ENCODE measurements at places on chromosomes 6 and 20.

DNA sequence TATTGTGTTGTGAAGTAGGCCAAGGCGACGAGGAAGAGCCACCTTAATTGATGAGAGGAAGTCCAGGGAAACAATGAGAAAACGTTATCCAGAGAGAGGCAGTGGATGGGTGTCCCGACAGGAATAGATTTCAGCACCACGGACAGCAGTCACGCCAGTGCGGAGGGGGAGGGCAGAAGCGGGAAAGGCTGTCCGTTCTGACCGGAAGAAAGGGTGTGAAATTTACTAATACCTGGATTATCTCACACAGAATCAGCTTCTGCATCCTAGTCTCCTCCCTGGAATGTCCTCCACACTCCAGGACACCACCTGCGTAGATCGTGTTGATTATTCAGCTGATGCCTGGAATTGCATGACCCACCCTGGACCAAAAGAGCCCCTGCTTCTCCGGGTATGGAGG lies 7.4 kb upstream of the BPIFA3 start:
- DNase-seq = peak; percentile 95

DNA sequence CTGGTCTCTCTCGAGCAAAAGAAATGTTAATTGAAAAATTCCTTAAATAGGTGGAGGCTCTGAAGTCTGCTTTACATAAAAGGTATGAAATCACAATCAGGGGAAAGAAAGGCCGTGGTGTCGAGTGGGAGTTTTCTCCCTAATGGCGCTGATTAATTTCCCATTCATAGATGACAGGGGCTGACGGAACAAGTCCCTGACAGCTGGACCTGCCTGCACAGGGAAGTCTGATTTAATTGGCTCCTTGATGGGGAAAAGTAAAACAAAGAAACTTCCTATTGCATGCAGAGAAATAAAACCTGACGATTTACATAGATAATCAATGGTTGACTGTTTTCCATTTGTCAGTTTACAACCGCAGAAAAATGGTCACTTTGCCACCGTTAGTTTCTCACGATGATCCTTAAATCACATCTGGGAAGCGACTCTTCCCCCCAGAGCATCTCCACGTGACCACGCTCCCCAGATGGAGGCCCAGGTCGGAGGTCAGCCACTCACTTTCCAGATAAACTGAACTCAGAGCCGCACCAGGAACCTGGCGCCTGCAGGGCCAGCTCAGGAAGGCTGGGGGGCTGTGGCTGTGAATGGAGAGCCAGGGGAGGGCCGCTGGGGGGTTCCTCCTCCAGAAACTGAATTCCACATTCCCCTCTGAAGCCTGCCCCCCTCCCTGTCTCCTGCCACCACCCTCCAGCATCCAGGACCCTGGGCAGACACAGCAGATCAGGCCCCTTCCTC lies 55.3 kb downstream of the DLL1 start:
- DNase-seq = no peak

- no peak for DNase-seq
Measured at GRCh38 chr20:3172126-3172932, 1.0 kb downstream of the LZTS3 start.

DNA sequence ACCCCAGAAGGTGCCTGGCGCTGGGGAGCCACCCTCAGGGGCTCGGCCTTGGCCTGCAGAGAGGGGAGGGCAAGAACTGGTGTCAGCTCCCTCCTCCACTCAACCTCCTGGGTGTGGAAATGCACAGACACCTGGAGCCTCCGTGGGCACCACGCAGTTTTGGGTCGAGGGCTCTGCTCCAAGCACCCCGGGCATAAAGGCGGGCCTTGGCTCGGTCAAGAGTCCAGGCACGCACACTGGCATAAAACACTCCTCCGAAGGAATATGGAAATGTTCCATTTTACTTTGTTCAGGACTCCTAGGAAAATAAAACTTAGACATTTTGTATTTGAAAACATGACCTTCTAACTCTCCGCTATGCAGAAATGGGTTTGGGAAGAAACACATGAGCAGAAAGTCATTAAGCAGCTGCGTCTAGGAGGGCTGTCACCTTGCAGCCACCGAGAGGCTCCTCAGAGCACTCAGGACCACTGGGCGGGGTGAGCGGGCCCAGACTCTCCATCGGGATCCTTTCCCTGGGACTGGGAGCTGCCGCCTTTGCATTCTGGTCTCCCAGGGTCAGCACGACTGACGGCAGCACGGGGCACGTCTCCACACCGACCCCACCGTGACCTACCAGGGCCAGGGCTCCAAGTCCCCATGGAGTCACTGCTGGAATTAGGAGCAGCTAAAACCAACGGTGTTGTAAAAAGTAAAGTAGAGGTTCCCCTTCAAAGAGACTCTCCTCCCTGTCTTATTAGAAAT lies 46.0 kb upstream of the DACT2 start:
- no peak for DNase-seq

DNA sequence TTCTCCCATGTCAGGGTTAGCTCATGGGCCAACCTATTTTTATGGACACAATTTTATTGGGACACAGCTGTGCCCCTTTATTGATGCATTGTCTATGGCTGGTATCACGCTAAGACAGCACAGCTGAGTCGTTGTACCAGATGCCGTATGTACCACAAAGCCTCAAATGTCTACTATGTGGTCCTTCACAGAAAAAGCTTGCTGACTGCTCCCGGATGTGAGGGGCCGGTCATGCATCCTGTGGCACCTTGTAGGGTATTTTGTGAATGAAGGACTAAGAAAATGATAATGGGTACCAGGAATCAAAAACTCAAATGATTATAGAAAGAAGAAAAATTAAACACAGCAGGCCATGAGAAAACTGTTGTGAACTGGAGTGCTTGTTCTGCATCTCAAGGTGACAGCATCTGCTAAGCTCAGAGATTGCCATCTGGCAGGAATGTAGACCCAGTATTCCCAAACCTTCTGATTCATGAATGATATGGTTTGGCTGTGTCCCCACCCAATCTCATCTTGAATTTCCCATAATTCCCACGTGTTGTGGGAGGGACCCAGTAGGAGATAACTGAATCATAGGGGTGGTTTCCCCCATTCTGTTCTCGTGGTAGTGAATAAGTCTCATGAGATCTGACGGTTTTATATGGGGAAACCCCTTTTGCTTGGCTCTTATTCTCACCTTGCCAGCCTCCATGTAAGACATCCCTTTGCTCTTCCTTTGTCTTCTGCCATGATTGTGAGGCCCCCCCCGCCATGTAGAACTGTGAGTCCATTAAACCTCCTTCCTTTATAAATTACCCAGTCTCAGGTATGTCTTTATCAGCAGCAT lies 248.5 kb downstream of the TSHZ2 start:
- DNase-seq = no peak

GRCh38 chr6:20661721-20662120 lies 127.5 kb downstream of the CDKAL1 start:
- no peak for DNase-seq

- DNase-seq = no peak
Measured at GRCh38 chr20:36096435-36096834, 58.1 kb upstream of the EPB41L1 start.

DNA sequence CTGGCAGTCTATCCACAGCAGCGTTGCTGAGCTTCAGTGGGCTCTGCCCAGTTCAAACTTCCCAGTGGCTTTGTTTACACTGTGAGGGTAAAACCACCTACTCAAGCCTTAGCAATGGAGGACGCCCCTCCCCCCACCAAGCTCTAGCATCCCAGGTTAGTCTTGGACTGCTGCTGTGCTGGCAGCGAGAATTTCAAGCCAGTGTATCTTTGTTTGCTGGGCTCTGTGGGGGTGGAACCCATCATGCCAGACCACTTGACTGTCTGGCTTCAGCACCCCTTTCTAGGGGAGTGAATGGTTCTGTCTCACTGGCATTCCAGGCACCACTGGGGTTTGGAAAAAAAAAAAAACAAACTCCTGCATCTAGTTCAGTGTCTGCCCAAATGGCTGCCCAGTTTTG lies 249.7 kb upstream of the SYNCRIP start:
- no peak for DNase-seq

DNA sequence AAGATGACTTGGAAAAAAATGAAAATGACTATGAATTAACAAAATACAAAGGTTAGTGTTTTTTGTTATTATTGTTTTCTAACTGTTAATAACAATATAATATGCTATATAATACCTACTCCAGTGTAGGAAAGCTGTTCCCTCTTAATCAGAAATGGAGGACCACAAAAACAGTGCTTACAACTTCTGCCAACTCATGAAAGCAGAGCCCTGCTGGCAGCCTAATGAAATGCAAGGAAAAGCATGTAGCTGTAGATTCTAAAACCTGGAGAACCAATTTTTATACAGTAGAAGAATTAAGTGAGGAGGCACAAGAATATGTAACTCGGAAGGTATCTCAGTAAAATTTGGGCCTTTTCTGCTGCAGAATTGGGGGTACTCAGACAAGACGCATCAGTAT lies 29.4 kb downstream of the PHIP start:
- no peak for DNase-seq

- DNase-seq = no peak
Measured at GRCh38 chr6:53233309-53233708, 84.7 kb upstream of the GCM1 start.

- no peak for DNase-seq
Measured at GRCh38 chr6:13557841-13558240, 16.6 kb upstream of the SIRT5 start.

DNA sequence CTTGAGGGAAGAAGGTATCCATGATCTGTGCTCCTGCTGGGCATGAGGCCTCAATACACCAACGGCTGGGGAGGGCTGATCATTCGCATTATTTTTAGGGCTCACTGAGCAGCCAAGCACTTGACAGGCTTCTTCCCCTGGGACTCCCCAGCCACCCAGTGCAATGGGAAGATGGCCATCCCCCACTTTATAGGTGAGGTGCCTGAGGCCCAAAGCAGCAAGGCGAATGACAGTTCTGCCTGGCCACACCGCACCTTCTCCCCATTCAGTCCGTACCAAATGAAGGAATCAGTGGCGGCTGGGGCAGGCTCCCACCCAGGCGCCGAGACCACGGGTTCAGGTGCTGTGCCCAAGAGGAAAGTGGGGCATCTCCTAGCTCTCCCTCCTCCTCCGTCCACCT lies 4.4 kb upstream of the FAM209A start:
- DNase-seq = no peak

GRCh38 chr6:150025201-150025917 lies at the start of gene RAET1L:
Gene RAET1L, minus strand, starts transcription at chr6:150025532. Its CDS starts 61 bp downstream, at chr6:150025471.
- DNase-seq = no peak

GRCh38 chr20:45592574-45593189 lies 13.6 kb upstream of the WFDC8 start:
- DNase-seq = no peak

- no peak for DNase-seq
Measured at GRCh38 chr6:166907373-166907841, 48.9 kb downstream of the RNASET2 start.

- no peak for DNase-seq
Measured at GRCh38 chr20:47529840-47530239, 28.2 kb downstream of the NCOA3 start.

DNA sequence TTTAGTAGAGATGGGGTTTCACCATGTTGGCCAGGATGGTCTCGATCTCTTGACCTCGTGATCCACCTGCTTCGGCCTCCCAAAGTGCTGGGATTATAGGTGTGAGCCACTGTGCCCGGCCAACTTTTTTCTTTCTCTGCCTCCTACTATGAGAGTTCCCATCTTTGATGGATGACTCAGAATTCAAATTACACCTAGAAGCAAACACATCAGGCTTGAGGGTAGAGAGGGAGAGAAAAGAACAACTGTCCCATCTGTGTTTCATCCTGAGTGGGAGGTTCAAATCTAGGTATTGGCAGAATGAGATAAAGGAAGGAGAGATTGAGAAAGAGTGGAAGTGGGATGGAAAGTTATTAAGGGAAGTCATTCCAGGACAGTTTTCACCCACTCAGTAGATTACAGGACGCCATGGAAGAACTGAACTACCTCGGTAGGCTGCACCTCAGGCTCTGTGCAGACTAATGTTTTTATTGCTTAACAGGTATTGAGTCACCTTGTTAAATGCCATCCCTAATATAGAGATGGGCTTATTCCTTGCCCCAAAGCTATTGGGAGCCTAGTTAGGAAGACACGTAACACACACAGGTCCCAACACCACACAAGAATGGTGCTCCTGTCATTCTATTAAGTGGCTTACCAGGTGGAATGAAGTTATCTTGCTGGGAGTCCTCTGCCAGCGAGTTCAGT lies 275.7 kb downstream of the SOX4 start:
- DNase-seq = no peak

GRCh38 chr20:13736436-13737191 lies 48.1 kb downstream of the ESF1 start:
- DNase-seq = no peak

DNA sequence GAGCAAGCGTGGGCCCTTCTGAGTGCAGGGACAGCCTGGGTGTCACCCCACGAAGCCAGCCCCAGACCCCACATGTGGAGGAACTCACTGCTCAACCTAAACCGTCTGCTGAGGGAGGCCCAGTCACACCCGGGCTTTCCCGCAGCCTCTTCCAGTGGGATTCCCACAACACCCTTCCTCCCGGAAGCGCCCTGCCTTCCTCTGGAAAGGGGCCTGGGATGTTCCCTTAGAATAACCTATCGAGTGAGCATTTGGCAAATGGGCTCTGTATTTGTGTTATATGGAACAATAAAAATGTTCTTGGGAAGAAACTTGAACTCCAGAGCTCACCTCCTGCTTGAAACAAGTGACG lies 100.0 kb upstream of the DUSP22 start:
- no peak for DNase-seq

DNA sequence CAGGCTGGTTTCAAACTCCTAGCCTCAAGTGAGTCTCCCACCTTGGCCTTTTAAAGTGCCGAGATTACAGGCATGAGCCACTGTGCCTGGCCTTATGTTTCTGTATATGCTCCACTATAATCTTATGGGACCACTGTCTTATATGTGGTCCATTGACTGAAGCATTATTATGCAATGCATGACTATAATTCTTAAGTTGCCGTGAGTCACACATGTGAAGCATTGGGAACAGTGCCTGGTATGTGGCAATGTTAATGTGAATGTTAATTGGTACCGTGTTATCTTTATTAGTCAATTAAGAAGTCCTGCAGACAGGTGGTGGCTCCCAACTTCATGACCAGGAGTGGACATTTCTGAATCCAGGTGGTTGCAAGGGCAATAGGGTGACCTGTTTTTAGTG lies 14.7 kb upstream of the ASXL1 start:
- no peak for DNase-seq

- DNase-seq = no peak
Measured at GRCh38 chr20:45450097-45450818, 19.3 kb upstream of the WFDC2 start.

DNA sequence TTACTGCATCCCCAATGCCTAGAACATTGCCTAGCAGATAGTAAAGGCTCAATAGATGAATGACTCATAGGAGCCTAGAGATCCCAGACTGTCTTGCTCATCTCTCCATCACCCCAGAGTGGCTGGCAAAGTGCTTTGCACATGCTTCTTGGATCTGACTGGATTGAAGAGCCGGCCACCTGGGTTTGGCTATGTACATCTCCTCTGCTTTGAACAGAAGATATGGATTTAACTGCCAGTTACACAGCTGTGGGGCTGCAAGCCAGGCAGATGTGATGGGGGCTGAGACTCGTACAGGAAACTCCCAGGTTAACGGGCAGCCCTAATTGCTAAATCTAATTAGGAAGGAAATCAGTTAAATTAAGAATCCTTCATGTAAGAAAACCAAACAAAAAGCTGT lies 28.6 kb downstream of the MYLIP start:
- no peak for DNase-seq

All from progenitor cell of endocrine pancreas (in vitro differentiated cells).